ENCODE measurements at places on chromosomes 4 and X. TPM values are rescaled to one million over a fixed set of nuclear protein-coding genes. Genes with fewer than 3 reads are reported as not detected.

TLL1 gene
- total RNA-seq = not detected

- DNase-seq = no peak
Observed at GRCh38 chr4:182141061-182141460, 102.1 kb upstream of the TENM3 start.

DNA sequence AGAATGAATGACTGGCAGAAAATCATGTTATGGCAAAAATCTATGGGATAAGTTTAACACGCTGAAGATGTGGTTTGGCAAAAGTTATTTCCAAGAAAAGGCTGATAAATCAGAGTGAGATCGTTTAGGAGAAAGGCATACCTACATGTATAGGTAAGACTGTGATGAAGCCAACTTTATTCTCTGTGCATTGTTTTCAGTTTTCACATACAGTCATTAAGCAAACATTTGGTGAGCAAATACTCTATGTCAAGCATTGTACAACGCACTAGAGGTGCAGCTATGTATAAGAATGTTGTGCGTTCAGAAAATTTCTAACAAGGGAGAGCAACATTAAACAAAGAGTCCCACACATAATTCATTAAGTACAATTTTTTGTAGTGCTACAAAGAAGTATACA lies 121.7 kb downstream of the TEX13A start:
- DNase-seq = no peak

GAB3 gene
- 6.0 TPM for total RNA-seq

DNA sequence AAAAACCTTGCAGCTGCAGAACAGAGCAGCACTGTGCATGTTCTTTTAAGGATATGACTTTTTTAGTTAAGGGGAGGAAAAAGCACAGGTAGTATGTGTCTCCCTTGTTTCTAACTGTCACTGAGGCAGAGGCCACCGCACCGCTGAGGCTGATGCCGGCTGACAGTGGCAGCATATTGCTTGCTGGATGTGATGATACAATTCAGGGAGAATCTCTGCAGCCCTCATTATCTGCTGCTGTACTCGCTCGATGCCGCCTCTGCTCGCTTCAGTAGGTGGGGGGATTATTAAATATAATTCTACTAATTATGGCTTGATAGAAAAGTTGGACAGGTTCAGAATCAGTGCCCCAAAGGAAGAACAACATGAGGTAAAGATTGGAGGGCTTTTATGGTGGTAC lies 378.8 kb upstream of the NOCT start:
- no peak for DNase-seq

DNA sequence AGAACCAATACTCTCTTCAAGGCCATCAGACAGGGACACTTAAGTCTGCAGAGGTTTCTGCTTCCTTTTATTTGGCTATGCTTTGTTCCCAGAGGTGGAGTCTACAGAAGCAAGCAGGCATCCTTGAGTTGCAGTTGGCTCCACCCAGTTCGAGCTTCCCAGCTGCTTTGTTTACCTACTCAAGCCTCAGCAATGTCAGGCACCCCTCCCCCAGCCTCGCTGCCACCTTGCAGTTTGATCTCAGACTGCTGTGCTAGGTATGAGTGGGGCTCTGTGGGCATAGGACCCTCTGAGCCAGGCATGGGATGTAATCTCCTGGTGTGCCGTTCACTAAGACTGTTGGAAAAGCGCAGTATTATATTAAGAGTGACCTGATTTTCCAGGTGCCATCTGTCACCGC lies 12.6 kb upstream of the UGT2B15 start:
- DNase-seq = no peak

LAS1L gene
- 39.1 TPM for total RNA-seq

DNA sequence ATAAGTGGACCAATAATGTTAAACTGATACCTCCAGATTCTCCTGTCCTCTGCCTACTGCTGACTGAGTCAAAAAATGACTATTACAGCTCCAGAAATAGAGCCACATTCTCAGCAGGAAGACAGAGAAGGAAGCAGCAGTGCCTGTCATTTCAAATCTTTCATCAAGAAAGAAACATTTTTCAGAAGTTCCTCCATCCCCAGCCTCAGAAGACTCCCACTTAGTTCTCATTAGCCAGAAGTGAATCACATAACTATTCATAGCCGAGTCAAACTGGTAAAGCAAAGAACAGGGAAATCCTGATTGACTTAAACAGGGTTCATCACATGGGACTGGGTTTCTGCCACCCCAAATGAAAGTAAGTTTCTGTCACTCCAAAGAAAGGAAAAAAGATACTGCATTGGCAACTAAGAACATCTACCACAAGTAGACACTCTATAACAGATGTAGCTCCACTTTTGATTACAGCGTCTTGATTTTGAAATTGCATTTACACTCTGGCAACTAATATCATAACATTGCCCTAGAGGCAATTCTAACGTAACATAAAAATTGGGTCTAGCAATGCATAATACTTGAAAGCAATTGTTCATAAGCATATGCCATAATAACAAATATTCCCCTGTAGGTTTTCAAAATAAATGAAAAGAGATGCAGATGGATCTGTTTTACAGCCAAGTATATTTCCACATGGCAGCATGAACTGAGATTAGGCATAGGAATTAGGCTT lies 599.8 kb downstream of the GALNTL6 start:
- DNase-seq = no peak

DNA sequence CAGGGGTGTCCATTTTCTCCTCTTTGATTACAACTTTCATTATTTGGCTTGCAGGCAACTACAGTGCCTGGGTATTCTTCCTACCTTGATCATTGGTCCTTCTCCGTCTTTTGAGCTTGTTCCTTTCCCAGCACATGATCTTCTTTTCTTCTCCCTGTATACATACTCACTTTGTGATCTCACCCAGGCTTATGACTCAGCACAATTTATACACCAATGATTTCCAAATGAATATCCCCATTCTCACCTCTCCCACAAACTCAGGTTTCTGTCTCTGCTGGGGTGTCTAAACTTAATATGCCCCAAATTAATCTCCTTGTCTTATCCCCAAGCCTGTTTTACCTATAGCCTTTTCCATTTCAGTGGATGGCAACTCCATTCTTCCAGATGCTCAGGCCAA lies 19.5 kb upstream of the C4orf54 start:
- DNase-seq = no peak
